Breast epithelium (tissue), 4 donors: ENCODE measurements at places on chromosomes 13 and 19.

- no peak overlapping the region for H3K4me3 ChIP-seq
- no peak for DNase-seq
- no peak overlapping the region for H3K27ac ChIP-seq
- no peaks in the 10 kb centered on the region for H3K27me3 ChIP-seq
- no peaks in the 10 kb centered on the region for H3K4me1 ChIP-seq
Measured at GRCh38 chr13:74000876-74001275, 133.3 kb downstream of the KLF12 start.

DNA sequence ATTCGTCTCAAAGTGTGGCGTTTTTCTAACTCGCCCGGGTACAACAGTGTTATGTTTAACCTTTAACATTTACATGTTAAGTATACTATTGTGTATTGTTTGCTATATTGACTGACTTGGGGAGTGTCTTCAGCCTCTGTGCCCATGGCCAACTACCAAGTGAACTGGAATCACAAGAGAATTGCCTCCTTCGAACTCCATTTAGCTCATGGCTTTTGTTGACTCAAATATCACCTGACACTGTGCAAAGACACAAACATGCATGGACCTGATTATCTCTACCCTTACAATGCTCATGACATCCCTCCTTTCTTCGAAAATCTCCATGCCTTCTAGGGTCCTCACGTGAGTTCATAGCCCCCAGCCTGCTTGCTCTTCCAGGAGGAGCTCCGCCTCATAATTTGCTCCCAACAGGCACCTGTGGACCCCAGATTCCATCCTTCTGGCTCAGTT, 704 bp downstream of the ZNF814 start:
- peak overlapping the region; percentile 67 for H3K4me3 ChIP-seq
- DNase-seq = no peak
- H3K27me3 ChIP-seq = no peaks in the 10 kb centered on the region
- H3K27ac ChIP-seq = peak overlapping the region; percentile 64

GRCh38 chr13:50167224-50167947, 152.1 kb downstream of the KCNRG start:
- no peak for DNase-seq
- H3K4me3 ChIP-seq = no peak overlapping the region
- H3K27me3 ChIP-seq = no peaks in the 10 kb centered on the region
- H3K4me1 ChIP-seq = no peaks in the 10 kb centered on the region
- H3K27ac ChIP-seq = no peak overlapping the region
- H3K36me3 ChIP-seq = no peaks in the 10 kb centered on the region

GRCh38 chr19:3178377-3178972, at the start of gene S1PR4:
S1PR4 (plus strand) TSS chr19:3178769; CDS start chr19:3178793, 24 bp downstream.
- no peak for DNase-seq
- no peaks in the 10 kb centered on the region for H3K36me3 ChIP-seq
- H3K27ac ChIP-seq = no peak within 1 kb of the TSS

DNA sequence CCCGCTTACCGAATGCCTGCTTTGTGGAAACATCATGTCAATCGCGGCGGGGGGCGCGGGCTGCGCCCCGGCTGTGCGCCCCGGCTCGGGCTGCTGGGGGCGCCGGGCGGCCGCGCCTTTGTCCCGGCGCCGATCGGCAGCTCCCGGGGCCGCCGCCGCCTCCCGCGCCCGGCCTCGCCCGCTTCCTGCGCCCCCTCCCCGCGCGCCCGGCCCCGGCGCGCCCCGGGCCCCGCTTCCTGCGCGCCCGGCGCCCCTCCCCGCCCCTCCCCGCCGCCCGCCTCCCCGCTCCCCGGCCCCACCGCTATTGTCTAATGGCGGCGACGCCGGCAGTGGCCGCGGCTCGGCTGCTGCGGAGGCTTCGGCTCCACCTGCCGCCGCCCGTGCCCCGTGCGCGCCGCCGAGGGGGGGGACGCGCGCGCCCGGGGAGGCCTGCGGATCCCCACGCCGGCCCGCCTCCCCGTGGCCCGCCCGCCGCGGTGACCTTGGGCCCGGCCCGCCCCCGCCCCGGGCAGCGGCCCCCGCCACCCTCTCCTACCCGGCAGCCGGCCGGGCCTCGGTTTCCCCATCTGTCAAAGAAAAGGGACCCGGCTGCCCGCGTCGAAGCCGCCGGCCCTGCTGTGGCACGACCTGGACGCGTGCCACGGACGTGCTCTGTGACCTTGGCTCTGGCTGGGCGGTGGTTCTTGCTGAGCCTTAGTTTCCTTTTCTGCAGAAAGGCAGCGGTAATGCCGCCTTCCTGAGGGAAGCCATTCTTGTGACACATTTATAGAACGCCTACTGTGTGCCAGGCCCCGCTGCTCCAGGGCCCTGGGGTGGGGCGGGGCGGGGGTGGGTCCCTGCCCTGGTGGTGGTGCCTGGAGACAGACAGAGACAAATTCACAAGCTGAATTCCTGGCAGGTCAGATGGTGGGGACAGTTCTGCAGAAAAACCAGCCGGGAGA, at the start of gene TLE5:
Gene TLE5, minus strand, starts transcription at position 331 of the 941 bp plus-strand sequence. Its CDS starts 295 bp downstream, at position 36.
- peak within 1 kb of the TSS; percentile 95 for H3K27ac ChIP-seq
- H3K4me1 ChIP-seq = peaks cover 17% of the 10 kb centered on the region
- no peaks in the 10 kb centered on the region for H3K36me3 ChIP-seq
- DNase-seq = no peak

- DNase-seq = no peak
- no peak overlapping the region for H3K4me3 ChIP-seq
- no peaks in the 10 kb centered on the region for H3K27me3 ChIP-seq
- no peaks in the 10 kb centered on the region for H3K4me1 ChIP-seq
- no peaks in the 10 kb centered on the region for H3K36me3 ChIP-seq
- no peak overlapping the region for H3K27ac ChIP-seq
Measured at GRCh38 chr13:21328836-21329477, 130.1 kb downstream of the ZDHHC20 start.
